ENCODE measurements at places on chromosomes 6 and 20. TPM values are rescaled to one million over a fixed set of nuclear protein-coding genes. Genes with fewer than 3 reads are reported as not detected.

- H3K27me3 ChIP-seq = no peaks in the 10 kb centered on the region
- H3K36me3 ChIP-seq = no peaks in the 10 kb centered on the region
- H3K4me3 ChIP-seq = peak overlapping the region; percentile 64
- H3K27ac ChIP-seq = peak overlapping the region; percentile 64
Measured at GRCh38 chr20:62929051-62929538, 2.8 kb upstream of the DIDO1 start.

DNA sequence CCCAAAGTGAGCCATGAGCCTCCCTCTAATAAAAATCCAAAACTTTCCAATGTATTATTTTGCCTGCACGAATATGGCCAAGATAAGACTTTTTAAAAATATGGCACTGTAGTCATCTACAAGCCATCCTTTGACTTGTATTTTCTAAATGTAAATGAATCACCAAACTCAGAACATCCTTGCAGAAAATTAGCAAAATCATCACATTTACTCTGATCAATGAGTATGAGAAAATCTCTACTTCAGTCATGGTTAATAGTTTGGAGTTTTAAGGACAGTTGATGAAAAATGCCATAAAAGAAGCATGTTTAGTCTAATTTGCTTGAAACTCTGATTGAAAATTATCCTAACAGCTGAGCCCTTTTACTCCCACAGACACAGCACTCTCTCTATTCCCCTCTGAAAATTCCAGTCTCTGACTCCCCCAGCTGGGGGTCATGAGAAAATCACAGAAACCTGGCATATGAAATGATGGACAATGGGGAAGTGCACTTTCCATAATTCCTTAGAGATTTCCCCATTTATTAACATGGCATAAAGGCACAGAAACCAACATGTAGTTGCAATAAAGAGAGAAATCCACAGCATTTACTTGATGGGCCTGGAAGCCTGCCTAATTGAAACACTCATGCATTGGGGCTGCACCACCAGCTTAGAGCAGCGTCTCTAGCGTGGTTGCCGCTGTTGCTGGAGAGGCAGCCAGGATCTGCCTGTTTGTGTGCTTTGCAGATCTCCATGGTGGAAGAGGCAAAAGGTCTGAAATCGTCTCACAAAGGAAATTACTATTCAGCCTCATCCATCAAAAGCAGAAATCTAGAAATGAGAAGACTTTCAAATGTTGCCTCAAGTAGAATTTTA lies 214.0 kb downstream of the WDR27 start:
- H3K36me3 ChIP-seq = no peaks in the 10 kb centered on the region
- no peak overlapping the region for H3K27ac ChIP-seq
- DNase-seq = no peak
- no peak overlapping the region for H3K4me3 ChIP-seq

Gene EGFL8
- total RNA-seq = 16.6 TPM

Gene TIAM2
- 10.2 TPM for total RNA-seq

Gene POU5F1
- not detected for total RNA-seq

DNA sequence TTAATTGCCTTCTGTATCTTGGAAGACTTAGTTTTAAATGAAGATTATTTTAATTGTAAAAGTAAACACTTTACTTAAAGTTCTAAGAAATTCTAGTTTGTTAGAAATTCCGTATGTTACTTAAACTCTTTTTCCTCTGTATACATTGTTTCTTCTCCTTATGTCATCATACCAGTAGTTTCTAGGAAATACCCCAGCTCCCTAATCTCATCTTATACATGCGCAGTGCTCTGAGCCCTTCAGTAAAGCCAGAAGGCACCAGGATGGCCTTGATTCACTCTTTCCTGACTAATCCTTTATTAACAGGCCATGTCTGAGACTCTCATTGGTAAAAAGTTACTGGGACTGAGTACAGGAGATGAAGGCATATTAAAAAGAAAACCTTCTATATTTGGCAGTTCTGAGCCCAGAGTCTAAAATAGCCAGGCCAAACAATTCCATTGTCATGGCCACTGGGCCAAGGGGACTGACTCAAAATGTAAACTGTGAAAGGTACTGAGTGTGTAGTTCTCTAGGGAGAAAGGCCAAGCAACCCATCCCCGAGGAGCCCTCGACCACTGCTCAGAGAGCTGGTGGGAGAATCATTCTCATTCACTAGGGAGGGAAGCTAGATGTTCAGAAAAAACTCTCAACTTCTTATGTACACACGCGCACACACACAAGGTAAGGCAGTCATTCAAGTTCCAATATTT lies 25.0 kb downstream of the SLC22A1 start:
- DNase-seq = no peak
- no peaks in the 10 kb centered on the region for H3K27me3 ChIP-seq
- H3K4me1 ChIP-seq = no peaks in the 10 kb centered on the region
- no peak overlapping the region for H3K4me3 ChIP-seq

Gene ERVFRD-1
- not detected for total RNA-seq

Gene FAM162B
- not detected for total RNA-seq

Gene ADTRP
- 8.0 TPM for total RNA-seq

DNA sequence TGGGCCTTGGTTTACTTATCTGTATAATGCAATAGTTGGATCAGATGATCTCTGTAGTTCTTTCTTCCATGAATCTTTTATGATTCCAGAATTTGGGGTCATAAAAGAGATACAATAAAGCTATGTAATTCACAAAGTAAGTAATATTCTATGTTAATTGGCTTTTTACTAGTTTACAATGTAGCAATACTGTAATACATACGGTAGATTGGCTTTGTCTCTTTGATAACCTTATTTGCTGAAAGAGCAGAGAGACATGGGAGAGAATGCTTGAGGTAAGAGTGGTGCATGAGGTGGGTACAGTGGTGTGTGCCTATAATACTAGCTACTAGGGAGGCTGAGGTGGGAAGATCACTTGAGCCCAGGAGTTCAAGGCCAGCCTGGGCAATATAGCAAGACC lies 14.7 kb downstream of the SPACA1 start:
- no peaks in the 10 kb centered on the region for H3K4me1 ChIP-seq
- no peaks in the 10 kb centered on the region for H3K27me3 ChIP-seq
- DNase-seq = no peak
- no peak overlapping the region for H3K4me3 ChIP-seq
- H3K27ac ChIP-seq = no peak overlapping the region

DNA sequence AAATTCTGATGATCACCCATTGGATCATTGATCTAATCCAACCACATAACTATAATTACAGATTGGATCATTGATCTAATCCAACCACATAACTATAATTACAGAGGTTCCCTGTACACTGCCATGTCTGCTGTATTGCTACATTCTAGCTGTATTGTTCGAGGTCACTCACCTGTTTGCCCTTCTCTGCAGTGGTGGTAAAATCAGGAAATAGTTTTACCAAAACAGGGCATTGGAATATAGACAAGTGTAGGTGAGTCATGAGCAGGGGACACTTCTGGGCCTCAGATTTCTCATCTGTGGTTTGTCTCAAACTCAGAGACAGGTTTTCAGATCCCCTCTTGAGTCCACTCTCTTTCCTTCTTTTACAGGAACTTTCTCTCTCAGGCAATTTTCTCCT lies 9.0 kb upstream of the AFDN start:
- no peaks in the 10 kb centered on the region for H3K36me3 ChIP-seq
- no peak overlapping the region for H3K4me3 ChIP-seq
- H3K4me1 ChIP-seq = no peaks in the 10 kb centered on the region
- DNase-seq = no peak

DNA sequence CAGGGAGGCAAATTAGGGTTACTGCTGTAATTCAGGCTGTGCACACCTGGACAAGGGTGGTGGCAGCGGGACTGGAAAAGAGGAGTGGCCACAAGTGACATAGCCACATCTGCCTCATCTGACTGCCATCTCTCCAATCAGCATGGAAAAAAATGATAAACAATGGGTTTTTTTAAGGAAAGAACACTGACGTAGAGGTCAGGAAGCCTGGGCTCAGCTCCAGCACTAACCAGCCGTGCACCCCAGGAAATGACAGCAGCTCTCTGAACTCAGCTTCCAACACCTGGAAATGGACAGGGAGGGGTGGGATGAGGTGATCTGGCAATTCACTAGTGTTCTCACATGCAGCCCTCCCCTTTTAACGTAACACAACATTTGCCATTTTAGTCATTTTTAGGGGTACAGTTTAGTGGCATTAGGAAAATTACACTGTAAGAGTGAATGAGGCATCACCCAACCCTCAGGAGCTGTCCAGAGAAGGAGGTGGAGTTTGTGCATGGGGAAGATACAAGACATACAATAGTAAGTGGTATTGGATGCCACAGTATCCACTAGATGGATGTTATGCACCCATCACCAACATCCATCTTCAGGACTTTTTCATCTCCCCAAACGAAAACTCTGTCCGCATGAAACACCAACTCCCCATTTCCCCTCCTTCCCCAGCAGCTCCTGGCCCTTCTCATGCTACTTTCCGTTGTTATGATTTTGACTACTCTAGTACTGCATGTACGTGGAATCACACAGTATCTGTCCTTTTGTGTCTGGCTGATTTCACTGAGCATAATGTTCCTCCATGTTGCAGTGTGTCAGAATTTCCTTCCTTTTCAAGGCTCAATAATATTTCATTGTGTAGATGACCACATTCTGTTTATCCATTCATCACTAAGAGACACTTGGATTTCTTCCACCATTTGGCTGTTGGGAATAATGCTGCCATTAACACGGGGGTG lies 215.5 kb upstream of the ECI2 start:
- no peaks in the 10 kb centered on the region for H3K27me3 ChIP-seq
- no peak overlapping the region for H3K4me3 ChIP-seq
- no peak overlapping the region for H3K27ac ChIP-seq
- H3K36me3 ChIP-seq = no peaks in the 10 kb centered on the region

DNA sequence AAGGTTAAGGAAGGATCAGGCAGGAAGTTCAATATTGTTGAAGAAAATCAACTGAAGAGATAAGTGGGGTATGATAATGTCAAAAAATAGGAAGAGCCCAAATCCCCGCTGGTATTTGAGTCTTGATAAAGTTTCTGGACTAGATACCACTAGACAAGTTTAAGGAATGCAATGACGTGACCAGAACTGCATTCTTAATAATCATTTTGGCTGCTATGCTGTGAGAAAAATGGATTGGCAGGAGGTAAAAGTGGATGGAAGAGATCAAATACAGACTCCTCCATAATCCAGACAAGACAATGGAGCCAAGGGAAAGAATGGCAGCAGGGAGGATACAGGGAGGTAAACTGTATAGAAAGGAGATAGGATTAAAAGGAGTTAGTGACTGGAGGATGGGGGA lies 128.2 kb downstream of the COL12A1 start:
- no peak overlapping the region for H3K4me3 ChIP-seq
- H3K27ac ChIP-seq = no peak overlapping the region
- H3K4me1 ChIP-seq = no peaks in the 10 kb centered on the region
- no peak for DNase-seq
- H3K27me3 ChIP-seq = no peaks in the 10 kb centered on the region

Gene PTPRA
- 86.6 TPM for total RNA-seq

- peak overlapping the region; percentile 63 for H3K4me3 ChIP-seq
- H3K4me1 ChIP-seq = peaks cover 45% of the 10 kb centered on the region
- H3K27me3 ChIP-seq = no peaks in the 10 kb centered on the region
- no peak for DNase-seq
Measured at GRCh38 chr20:49712996-49713752, 504 bp downstream of the B4GALT5 start.

Gene SYNGAP1
- total RNA-seq = 47.8 TPM

DNA sequence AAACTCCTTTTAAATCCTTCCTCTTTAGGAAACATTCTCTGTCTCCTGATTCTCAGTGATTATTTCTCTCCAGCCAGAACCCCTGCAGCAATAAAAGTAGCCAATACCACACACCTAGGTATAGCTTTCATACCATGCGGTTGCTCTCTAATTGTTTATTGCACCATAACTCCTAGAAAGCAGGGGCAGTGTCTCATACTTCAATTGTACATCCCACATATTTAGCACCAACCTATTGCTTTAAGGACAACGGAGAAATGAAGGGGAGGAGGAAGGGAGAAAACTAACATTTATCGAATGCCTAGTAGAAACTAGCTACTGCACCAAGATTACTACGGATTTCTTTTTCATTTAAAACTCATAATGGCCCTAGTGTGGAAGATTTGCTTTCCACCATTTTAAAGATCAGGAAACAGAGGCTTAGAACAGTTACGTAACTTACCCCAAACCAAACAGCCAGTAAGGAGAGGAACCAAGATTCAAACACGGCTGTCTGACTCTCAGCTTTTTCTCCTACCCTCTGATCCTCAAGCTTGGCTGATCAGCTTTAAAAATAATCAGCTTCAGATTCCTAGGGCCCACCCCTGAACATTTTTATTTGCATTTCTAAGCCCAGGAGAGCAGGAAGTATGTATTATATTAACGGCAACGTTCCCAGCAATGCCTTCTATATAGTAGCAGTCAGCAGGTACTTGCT lies 43.4 kb upstream of the ATXN1 start:
- DNase-seq = no peak
- no peaks in the 10 kb centered on the region for H3K36me3 ChIP-seq
- no peak overlapping the region for H3K27ac ChIP-seq

Gene GABRR1
- total RNA-seq = not detected

Gene GMPR
- total RNA-seq = not detected

Gene ZSWIM3
- 6.7 TPM for total RNA-seq

- no peak for DNase-seq
- no peak overlapping the region for H3K4me3 ChIP-seq
- no peaks in the 10 kb centered on the region for H3K4me1 ChIP-seq
- H3K36me3 ChIP-seq = no peaks in the 10 kb centered on the region
Measured at GRCh38 chr6:125662296-125662695, 87.1 kb upstream of the HEY2 start.

Gene TXNDC5
- 21.8 TPM for total RNA-seq

GRCh38 chr6:84314377-84314898 lies 87.0 kb upstream of the CEP162 start:
- H3K27me3 ChIP-seq = no peaks in the 10 kb centered on the region
- no peak overlapping the region for H3K27ac ChIP-seq
- H3K36me3 ChIP-seq = no peaks in the 10 kb centered on the region
- H3K4me3 ChIP-seq = no peak overlapping the region
- DNase-seq = no peak

Gene FNDC11
- 0.38 TPM for total RNA-seq

Gene SRSF6
- total RNA-seq = 186 TPM

Gene GSTA1
- total RNA-seq = not detected

Gene ACSS1
- total RNA-seq = 56.5 TPM

Gene CD40
- 2.5 TPM for total RNA-seq

Gene LPIN3
- 0.11 TPM for total RNA-seq

DNA sequence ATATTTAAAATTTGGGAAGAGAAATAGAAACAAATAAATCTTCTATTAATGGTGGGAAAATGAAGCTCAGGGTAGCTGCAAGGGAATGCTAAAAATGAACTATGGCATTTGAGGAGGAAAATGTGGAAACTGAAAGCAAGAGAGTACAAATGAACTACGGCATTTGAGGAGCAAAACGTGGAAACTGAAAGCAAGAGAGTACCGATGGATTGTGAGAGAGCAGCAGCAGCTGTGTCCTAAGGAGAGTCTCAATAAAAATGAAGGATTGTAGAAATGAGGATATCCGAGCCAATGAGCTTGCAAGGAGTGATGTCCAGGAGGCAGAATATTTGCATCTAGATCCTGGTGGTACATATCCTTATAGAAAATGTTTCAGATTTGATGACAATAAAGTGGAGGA lies 547.1 kb upstream of the ZNF337 start:
- H3K27ac ChIP-seq = no peak overlapping the region
- H3K4me1 ChIP-seq = no peaks in the 10 kb centered on the region
- no peak for DNase-seq
- no peaks in the 10 kb centered on the region for H3K36me3 ChIP-seq

Measured in CD4-positive, alpha-beta memory T cell (primary cell).